ENCODE measurements at places on chromosomes 2 and 18.

DNA sequence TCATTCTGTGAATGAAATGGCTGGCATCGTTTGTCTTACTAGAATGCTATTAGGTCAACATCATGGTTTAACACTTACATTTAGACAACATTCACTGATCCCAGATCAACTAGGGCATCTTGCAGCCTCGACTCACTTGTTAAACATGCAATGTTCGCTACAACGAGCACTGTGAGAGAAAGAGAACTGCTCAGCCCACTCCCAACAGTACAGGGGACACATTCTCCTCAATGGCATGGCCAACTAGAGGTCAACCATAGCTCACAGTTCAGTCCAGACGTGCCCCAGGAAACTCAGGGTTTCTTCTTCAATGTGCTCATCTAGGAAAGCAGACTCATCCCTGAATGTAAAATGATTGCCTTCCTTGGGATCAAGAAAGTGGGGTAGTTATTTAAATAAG is 5.9 kb downstream of the WIPF1 start:
- no peak for DNase-seq

DNA sequence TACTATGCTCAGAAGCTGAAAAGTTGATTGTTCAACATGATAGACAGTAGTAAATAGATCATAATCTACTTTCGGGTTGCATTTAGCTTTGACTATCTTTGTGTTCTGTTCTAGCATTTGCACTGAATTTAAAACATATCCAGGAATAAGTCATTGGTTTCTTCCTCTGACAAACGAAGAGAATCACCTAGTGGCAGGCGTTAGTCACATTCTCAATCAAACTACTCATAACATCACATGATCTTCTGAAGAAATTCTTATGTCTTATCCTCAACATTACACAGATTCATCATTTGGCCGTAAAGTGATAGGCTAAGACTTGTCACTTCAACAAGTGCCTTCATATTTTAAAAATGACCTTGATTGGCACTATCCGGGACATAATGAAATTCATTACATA is 63.6 kb upstream of the TTC21B start:
- no peak for DNase-seq

DNA sequence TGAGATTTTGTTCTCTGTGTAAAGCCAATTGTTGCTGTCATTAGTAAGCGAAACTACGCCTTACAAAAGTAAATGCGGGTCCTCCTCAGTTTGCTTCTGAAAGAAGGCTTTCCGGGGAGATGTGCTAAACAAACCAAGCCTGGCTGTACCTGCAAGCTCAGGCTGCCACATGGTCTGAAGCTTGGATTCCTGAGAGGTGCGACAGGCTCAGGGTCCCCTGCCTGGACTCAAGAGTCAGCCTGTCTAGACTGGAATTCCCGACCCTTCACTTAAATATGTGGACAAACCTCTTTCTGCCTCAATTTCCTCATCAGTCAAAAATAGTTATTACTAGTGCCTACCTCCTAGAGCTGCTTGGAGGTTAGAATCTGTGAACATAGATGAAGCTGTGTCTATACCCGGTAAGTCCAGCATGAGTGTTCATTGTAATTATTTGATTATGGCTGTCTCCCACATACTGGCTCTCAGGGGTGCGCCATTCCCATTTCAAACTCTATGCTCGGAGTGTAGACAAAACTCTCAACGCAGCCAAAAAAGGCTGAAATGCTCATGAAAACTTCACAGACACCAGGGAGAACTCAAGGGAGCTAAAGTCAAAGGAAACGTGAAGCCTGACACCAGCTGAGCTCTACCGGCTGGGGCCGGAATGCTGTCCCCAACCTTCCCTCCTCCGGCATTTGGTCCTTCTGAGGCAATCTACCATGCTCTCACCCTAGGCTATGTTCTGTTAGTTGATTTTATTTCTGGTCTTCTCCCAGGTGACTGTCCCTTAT is 31.4 kb downstream of the SOWAHC start:
- no peak for DNase-seq

DNA sequence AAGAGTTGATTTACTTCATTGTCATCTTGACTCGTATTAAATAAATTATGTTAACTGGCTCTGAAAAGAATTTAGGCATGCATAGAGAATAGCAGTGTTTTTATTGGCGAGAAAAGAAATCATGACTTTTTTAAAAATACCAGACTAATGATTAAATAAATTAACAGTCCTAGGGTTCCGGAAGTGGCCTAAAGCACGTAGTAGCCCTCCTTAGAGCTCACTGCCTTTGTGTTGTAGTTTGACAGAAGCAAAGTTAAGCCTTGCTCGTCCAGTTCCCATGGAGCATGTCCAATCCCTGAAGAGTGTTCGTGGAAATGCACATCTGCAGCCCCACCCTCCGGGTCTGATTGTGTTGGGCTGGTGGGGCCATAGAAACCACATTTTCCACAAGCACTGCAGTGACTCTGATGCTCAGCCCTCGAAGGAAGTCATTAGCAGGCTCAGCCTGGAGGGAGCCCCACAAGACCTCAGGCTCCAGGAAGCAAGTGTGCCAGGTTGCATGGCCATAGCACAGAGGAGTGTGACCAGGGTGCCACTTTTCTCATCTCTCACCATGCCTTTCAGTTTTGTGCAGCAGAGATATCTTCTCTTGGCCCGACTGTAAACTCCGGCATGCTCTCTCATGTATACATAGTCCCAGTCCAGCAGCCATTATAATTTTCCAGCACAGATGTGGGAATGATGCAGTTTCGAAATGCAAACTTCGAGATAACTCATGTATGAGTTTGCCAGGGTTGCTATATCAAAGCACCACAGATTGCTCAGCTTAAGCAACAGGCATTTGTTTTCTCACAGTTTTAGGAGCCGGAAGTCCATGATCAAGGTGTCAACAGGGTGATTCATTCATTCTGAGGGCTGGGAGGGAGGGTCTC is 188.6 kb upstream of the SH3BP4 start:
- DNase-seq: no peak

- DNase-seq: no peak
Observed at GRCh38 chr2:190746971-190747761, 98.3 kb downstream of the NAB1 start.
